ENCODE measurements at places on chromosomes 4 and X.

DNA sequence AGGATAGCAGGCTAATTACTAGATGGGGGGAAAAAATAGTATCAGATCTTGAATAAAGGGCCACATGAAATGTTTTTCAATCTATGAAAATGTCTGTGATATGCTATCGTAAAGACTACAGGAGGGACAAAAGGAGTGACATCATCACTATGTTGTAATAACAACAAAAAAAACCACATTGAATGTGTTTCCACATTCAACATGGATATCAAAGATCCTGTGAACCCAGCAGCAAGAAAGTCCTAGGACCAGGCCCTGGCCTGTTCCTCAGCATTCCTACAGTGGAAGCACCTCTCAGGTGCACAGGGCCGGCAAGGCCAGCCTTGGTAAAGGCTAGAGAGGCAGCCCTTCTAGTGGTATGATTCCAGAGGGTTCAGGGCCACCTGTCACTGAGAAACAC lies 118.3 kb downstream of the RELL1 start:
- DNase-seq, result peak; percentile 12

- DNase-seq, result no peak
These were observed 115.5 kb downstream of the USP9X start for GRCh38 chrX:41200785-41201184.

DNA sequence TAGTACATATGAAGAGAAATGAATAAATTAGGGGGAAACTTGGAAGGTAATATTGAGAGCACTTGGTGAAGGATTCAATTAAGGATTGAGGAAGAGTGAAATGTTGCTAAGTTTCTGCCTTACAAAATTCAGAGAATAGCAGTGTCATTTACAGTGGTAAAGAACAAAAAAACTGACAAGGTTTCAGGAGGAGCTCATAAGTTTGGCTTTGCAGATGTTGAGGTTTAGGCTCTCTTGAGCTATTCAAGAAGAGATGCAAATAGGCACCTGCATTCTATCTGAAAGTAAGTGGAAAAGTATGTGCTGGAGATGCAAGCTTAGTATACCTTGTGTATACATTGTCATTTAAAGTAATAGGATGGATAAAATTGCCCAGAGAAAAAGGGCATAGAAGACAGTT lies 22.3 kb upstream of the EMCN start:
- DNase-seq, result no peak

GRCh38 chr4:53281438-53281837 lies 84.4 kb downstream of the SCFD2 start:
- DNase-seq, result no peak

DNA sequence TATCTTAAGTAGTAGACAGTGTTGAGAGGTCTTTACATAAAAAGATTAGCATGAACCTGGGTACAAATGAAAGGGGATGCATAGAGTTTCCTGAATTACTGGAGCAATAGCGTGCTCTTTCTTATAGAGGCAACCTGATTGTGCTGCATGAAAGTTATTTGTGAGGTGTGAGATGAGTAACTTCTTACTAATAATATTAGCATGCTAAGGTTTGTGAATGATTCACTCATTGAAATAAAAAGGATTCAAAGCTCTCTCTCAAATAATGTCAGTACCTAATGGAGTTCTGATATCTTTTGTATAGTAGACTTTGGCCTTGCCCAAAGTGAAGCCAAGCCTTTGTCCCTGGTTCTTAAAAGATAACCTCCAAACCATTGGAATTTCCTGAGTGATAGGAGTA lies 131.0 kb upstream of the CXXC4 start:
- no peak for DNase-seq

- DNase-seq, result no peak
These were observed 12.3 kb downstream of the PDE6B start for GRCh38 chr4:637536-638280.
